ENCODE measurements at places on chromosomes 1 and 21.

- DNase-seq: no peak
These were observed 32.7 kb downstream of the ECE1 start for GRCh38 chr1:21257431-21258135.

DNA sequence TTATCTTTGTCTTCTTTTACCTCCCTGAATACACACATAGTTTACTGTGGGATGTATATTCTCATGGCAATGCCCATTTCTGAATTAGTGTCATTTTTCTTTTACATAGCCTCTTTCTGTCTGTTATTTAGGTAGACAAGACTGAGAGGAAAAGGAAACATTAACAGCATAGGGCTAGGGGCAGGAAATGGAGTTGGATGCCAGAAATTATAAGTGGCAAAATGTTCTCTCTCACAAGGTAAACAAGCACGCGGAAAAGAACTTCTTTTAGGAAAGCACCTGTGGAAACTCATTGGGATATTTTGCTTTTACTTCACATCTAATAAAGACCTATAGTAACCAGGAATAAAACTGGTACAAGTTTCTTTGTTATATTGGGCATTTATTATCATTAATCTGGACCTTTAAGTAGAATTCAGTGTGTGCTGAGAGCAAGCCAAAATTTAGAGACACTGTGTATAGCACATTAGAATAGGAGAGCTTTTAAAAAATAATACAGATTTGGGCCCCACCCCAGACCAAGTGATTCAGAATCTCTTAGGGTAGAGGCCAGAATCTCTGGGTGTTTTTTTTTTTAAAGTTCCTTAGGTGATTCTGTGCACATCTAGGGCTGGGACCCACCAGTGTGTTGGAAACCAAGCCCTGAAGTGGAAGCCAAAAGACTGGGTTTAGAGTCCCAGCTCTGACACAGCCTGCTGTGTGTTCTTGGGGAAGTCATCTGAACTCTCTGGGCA is 32.7 kb downstream of the S100A10 start:
- DNase-seq: no peak

DNA sequence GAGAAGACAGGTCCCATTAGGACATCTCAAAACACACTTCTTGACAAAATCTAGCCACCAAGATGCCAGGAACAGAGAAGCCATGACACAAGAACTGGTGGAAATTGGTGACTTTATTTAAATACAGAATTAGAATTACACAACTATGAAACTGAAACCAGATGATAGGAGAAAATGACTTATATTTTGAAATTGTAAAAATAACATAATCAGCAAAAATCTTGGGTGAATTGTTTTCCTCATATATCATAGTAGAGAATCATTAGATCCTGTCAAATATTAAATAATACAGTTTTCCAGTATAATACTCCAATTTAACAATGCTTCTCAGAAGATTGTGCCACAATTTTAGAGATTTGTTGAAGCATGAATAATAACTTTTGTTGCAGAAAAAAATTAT is 81.5 kb upstream of the MROH9 start:
- no peak for DNase-seq

DNA sequence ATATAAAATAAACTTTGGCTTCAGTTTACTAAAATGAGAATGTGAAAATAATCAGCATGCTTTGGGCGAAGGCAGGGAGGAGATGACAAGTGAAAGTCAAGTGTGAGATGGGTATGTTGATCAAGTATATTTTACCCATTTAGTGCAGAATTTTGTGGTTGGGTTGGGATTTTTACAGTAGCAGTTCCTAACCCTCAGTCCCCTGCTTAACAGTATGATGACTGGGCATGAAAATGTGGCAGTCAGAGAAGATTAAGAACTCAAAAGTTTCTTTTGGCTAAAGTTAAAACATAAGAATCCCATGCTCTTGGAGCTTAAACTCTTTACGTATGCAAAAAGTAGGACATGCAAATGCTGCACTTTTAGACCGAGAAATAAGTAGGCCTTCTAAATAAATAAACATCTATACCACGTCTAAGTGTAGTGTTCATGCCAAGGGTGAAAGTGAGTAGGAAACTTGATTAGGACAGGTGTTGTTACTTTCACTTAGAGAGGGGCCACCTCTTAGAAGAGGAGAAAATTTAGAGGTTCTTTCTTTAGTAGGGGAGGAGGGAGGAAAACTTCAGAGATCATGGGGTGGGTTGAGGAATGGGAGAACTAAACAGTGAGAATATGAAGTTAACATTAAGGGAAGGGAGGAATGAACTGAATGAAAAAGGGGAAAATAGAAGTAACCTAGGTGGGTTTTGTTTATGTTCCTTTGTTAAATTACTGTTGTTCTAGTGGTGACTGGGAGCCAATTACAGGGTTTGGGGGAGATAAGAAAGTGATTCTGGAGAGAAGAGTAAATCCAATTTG is 127.8 kb downstream of the OSBPL9 start:
- DNase-seq: no peak

GRCh38 chr1:24558902-24559791 is 3.3 kb downstream of the NCMAP start:
- no peak for DNase-seq

GRCh38 chr1:25109531-25109951 is 122.8 kb downstream of the SYF2 start:
- no peak for DNase-seq

GRCh38 chr21:39096754-39097153 is 86.5 kb downstream of the PSMG1 start:
- DNase-seq: no peak

GRCh38 chr1:55775007-55775406 is 559.8 kb upstream of the USP24 start:
- no peak for DNase-seq

- DNase-seq: no peak
These were observed 41.2 kb downstream of the BACE2 start for GRCh38 chr21:41209016-41209619.

GRCh38 chr1:26373789-26374188 is 1.2 kb upstream of the ZNF683 start:
- DNase-seq: no peak

- DNase-seq: no peak
These were observed 23.3 kb downstream of the ACOT11 start for GRCh38 chr1:54571326-54571725.

- DNase-seq: no peak
These were observed 59.7 kb downstream of the ALPL start for GRCh38 chr1:21568809-21569385.

Measured in stimulated activated CD8-positive, alpha-beta memory T cell treated with anti-CD3 and anti-CD28 coated beads, Interleukin-15, amount 100 ng/mL, for 24 hours (primary cell).